ENCODE measurements at places on chromosomes 5 and 9.
A peak's percentile ranks its signal among the peaks of the same experiment; 100 is the strongest.

GRCh38 chr5:169251333-169252084, 49.4 kb downstream of the SLIT3 start:
- peak; percentile 76 for DNase-seq

DNA sequence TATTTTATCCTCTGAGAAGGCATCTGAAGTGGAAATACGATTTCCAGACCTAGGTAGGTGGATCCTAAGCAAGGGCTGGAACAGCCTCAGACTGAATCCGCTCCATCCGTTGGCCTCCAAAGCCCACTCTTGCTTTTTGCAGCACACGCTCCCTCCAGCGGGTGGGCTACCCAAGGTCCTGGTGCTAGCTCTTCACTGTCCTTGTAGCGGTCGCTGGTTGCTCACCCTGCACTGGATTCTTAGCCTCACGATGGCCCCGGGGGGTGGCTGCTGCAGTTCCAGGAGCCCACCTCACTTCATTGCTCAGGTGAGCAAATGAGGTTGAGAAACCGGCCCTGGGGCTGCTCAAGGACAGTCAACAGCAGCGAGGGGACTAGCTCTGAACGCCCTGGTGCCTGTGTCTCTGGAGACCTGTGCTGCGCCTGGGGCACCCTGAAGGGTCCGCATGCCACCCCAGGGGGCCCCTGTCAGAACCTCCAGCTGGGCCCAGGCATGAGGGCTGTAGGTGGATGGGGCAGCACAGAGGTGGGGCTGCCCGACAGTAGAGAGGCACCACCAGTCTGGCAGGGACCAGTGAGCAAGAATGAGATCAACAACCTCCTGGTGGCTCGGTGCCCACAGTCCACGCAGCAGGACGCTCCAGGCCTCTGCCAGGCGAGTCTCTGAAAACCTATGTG, 4.3 kb downstream of the MGAT4B start:
- no peak for DNase-seq

- DNase-seq, result peak; percentile 37
Observed at GRCh38 chr5:55037046-55037771, 13.2 kb downstream of the GZMK start.

GRCh38 chr5:57455511-57456455, 26.8 kb downstream of the ACTBL2 start:
- no peak for DNase-seq

- peak; percentile 26 for DNase-seq
Observed at GRCh38 chr9:135077497-135078200, 9.8 kb upstream of the OLFM1 start.

- peak; percentile 35 for DNase-seq
Observed at GRCh38 chr9:14097215-14097614, 216.7 kb downstream of the NFIB start.

GRCh38 chr5:83864652-83865051, 144.0 kb upstream of the HAPLN1 start:
- DNase-seq, result no peak

DNA sequence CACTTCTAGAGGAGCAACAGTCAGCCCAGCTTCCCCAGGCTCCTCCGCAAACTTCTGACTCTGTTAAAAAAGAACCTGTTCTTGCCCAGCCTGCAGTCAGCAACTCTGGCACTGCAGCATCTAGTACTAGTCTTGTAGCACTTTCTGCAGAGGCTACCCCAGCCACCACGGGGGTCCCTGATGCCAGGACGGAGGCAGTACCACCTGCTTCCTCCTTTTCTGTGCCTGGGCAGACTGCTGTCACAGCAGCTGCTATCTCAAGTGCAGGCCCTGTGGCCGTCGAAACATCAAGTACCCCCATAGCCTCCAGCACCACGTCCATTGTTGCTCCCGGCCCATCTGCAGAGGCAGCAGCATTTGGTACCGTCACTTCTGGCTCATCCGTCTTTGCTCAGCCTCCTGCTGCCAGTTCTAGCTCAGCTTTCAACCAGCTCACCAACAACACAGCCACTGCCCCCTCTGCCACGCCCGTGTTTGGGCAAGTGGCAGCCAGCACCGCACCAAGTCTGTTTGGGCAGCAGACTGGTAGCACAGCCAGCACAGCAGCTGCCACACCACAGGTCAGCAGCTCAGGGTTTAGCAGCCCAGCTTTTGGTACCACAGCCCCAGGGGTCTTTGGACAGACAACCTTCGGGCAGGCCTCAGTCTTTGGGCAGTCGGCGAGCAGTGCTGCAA, 72.8 kb downstream of the NUP214 start:
- no peak for DNase-seq

GRCh38 chr5:157596487-157596886, 20.9 kb upstream of the ADAM19 start:
- DNase-seq, result no peak

DNA sequence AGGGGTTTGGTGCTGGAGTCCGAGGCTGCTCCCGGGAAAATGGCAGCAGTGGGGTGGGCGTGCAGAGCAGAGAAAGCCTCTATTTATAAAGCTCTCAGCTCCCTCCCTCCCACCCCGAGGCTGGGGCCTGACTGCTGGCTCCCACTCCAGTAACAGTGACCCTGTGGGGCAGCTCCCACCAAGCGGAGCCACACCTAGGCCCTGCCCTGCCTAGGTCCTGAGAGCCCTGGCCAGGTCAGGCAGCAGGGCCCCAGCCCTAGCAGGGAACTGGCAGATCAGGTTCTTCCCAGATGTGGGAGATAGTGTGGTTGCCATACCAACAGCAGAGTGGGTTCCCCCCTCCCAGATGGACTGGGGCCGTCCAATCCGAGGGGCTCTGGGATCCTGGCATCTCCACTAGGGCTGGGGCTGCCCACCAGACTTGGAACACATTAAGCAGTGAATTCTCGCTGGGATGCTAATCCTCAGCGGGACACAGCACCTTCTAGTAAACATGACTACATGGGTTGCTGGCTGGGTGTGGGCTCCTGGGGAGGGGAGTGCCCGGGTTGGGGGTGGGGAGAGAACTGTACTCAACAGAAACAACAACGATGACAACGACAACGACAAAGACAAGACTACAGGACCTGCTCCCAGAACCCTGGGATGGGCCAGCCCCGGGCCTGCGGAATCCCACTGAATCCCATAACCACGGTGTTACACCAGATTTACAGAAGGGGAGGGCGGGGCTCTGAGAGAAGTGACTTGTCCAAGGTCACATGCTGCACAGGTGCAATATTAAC, 1.5 kb downstream of the SH3GLB2 start:
- DNase-seq, result no peak

- peak; percentile 72 for DNase-seq
Observed at GRCh38 chr5:9852671-9853070, 222.5 kb upstream of the TAS2R1 start.

GRCh38 chr9:113715086-113715485, 161.0 kb upstream of the ZNF618 start:
- peak; percentile 68 for DNase-seq

GRCh38 chr5:89471541-89471940, 588.6 kb upstream of the MEF2C start:
- DNase-seq, result peak; percentile 81

DNA sequence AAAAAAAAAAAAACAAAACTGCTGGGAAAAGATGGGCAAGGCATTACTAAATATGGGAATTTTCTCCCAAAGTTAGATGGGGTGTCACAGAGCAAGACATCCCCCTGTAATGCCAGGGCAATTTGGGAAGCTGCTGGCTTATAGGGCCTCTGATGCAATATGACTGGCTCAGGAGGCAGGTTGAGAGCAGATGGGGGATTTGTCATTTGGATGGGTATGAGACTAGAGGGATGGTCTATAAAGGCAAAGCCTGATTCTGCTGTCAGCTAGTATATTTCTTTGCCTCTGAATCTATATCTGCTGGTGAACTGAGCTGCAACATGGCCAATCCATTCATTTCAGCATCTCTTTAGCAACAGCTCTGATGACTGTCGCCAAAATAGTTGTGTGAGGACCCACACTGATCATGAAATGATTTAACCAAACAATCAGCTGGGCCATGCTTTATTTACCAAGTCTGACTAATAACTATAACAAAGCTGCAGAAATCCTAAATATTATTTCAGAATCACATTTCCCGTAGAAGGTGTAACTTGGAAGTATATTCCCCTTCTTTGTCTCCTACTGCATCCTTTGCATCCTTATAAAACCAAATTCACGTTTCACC, 455.1 kb upstream of the ZNF608 start:
- DNase-seq, result peak; percentile 7

DNA sequence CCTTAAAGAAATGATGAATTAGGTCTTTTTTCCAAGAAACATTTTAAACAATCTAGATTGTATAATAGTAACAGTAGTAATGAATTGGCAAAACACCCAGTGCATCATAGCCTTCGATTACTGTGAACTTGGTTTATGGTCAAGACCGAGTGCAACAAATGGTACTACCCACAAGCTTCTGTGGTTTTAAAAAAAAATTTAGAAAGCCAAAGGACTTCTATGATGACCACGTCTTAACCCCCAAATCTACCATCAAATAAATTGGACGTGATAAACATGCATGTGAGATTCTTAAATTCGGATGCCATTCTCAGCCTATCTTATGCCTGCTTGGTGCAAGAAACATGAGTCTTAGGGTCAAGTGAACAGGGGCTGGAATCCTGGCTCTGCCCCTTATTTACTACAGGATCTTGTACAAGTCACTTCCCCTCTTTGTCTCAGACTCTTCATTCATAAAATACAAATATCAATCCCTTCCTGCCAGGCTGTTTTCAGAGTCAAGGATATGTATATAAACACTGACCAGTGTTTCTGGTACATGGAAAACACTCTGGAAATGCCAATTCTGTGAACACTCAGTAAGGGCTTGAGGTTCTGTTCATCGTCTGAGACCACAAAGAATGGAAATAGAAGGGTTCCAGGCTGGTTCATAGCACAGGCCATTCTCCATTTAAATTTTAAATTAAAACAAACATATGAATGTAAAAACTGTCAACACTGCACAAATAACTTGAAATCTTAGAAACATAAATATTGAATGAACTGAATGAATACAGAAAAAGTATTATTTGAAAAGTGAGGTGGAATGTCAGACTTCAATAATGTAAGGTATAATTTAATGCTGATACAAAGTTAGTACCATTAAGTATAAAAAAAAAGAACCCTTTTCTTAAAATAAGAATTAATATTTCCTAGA, 107.8 kb downstream of the NR6A1 start:
- DNase-seq, result no peak

- DNase-seq, result no peak
Observed at GRCh38 chr5:14816374-14816998, 55.1 kb downstream of the ANKH start.

- no peak for DNase-seq
Observed at GRCh38 chr9:77975036-77975435, 56.6 kb downstream of the GNAQ start.

- DNase-seq, result peak; percentile 100
Observed at GRCh38 chr5:169695919-169696490, 58.9 kb downstream of the DOCK2 start.

- DNase-seq, result peak; percentile 14
Observed at GRCh38 chr5:94969174-94969573, 315.7 kb downstream of the MCTP1 start.

- no peak for DNase-seq
Observed at GRCh38 chr9:886886-887285, 45.4 kb downstream of the DMRT1 start.

Measured in fibroblast of skin of right biceps (primary cell).